T-helper 17 cell (primary cell): ENCODE measurements at places on chromosomes 4 and X. TPM values are rescaled to one million over a fixed set of nuclear protein-coding genes. Genes with fewer than 3 reads are reported as not detected.

The RAB39B gene
- 6.5 TPM for total RNA-seq

The PAGE1 gene
- not detected for total RNA-seq

The SATL1 gene
- total RNA-seq = not detected

The PPP4R3C gene
- not detected for total RNA-seq

The CUL4B gene
- total RNA-seq = 33.9 TPM

The TCEAL1 gene
- 3.7 TPM for total RNA-seq

The FOXR2 gene
- not detected for total RNA-seq
